Breast epithelium (tissue), 4 donors: ENCODE measurements at places on chromosomes 12 and 14. TPM values are rescaled to one million over a fixed set of nuclear protein-coding genes. Genes with fewer than 3 reads are reported as not detected.

DNA sequence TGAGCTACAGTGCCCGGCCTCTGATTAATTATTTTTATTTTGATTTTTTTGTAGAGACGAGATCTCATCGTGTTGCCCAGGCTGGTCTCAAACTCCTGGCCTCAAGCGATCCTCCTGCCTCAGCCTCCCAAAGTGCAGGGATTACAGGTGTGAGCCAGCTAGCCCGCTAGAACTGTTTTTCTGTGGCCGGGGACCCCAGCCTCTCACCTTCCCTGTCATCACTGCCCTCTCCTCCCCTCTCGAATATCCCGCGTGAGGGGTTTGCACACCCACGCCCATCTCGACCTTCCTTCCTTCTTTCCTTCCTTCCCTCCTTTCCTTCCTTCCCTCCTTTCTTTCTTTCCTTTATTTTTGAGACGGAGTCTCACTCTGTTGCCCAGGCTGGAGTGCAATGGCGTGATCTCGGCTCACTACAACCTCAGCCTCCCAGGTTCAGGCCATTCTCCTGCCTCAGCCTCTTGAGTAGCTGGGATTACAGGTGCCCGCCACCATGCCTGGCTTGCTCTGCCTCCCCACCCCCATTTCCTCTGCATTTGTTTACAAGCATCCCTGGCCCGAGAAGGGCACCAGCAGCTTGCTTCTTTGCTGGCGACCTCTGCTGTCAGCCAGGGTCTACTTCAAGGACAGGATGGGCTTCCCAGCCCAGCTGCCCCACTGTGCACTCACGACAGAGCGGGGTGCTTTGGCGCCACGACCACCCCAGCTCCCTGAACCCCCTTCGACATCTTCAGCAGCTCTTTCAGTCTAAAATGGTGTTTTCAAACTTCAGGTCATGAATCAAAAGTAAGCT lies 4.3 kb upstream of the TRAF3 start:
- DNase-seq, result no peak

GRCh38 chr12:123115409-123116121 lies 35.3 kb downstream of the PITPNM2 start:
- no peak for DNase-seq

DNA sequence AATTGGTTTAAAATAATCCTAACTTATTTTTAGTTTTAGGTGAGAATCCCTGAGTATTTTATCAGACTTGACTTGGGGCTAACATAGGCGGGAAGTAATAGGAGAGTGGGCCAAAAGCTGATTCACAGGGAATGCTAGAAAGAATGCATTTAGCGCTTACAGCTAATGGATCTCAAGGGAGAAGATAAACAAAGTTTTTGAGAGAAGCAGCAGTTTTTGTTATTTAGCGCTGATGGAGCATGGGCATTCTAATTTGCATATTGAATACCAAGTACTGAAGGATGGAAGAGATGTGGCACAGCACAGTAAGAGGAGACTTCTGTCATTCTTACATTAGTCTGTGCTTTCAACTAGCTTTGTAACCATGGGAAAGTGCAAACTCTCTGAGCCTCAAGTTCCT lies 436.0 kb upstream of the FBXO33 start:
- no peak for DNase-seq

GRCh38 chr14:58571769-58572472 lies 65.8 kb upstream of the DACT1 start:
- no peak for DNase-seq

GRCh38 chr14:47483449-47483848 lies 192.0 kb downstream of the MDGA2 start:
- no peak for DNase-seq

DNA sequence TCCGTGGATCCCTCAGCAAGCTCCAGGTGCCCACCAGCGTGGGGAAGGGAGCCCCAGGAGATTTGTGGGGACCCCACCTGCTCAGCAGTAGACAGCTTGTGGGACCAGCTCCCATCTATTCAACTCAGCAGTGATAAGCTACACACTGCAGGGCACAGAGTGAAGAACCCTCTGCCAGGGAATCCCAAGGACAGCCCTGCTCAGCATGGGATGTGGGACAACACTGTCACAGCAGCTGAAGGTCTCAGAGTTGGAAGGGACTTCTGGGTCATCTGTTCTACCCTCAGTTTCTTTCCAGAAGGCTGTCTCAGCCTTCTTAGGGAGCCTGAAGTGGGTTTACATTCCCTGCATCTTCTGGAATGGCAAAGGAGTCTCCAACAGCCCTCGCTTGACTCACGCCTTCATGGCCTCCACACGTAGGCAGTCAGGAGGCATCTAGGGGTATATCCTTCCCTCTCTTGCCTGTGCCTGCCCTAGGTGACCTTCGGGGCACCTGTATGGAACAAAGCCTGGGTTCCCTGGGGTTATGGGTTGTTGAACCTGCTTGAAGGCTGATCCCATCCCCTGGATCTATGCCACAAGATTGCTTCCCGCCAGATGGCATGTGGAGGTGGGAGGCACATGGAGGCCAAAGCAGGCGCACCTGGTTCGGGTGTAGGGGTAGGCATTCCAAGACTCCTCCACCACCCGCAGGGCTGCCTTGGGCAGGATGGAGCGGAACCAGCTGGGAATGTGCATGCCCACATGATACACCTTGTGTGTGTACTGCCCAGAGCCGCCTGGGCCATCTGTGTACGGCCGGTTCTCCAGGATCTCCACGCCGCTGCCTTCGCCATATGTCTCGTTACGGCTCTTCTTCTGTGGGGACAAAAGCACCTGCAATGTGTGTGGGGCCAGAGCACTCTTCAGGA lies 33.0 kb downstream of the ARL6IP4 start:
- DNase-seq, result no peak

Gene PTPRO
- total RNA-seq, result 2.5 TPM

Gene GALNT8
- total RNA-seq, result 1.6 TPM

Gene KLRG1
- total RNA-seq, result 2.0 TPM

Gene LTBP2
- total RNA-seq, result 91.1 TPM
